T follicular helper cell (primary cell): ENCODE measurements at places on chromosomes 5 and 9.

GRCh38 chr9:97923529-97924108 is 1.3 kb upstream of the TRMO start:
- DNase-seq = peak; percentile 60

- no peak for DNase-seq
Measured at GRCh38 chr5:159174511-159175168, 34.7 kb downstream of the RNF145 start.

DNA sequence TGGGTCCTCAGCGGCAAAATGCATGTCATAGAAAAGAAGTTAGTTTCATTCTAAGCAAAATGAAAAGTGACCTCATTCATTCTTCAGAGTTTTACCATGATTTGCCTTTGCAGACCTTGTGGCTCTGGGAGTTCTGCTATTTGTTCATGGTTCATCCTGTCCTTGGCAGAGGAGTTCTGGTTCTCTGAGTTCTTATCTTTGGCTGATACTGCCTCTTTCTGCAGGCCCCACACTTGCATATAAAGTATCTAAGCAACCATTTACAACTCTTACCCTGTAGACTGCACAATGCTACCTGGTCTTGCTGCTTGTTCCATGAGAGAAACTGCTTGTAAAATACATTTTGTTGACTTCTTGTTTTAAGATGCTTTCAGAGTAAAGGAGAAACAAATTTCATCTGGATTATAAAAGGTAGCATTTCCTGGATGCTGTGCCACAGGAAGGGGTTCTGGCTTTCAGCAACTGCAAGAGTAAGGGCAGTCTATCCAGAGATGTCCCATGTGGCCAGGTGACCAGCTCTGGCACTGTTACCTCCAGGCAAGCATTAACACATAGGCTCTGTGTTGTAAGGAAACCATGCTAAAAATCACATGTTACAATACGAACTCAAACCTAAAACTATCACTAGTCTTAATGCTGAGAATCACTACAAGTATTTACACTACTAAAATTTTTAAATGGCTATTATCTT is 513.2 kb downstream of the SPOCK1 start:
- no peak for DNase-seq

DNA sequence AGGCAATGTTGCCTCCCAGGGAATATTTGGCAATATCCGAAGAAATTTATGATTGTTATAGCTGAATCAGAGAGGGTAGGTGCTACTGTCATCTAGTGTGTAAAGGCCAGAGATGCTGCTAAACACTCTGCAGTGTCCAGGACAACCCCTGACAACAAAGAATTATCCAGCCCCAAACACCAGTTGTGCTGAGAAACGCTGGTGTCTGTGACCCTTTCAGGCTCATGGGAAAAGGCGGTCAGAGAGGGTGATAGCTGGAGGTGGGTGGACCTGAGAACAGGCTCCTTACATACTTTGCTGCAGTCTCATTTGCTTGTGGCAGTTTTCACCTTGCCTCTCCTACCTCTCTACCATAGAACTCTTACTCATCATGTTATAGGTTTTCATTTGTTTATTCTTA is 295.3 kb upstream of the DMRT1 start:
- DNase-seq = no peak

DNA sequence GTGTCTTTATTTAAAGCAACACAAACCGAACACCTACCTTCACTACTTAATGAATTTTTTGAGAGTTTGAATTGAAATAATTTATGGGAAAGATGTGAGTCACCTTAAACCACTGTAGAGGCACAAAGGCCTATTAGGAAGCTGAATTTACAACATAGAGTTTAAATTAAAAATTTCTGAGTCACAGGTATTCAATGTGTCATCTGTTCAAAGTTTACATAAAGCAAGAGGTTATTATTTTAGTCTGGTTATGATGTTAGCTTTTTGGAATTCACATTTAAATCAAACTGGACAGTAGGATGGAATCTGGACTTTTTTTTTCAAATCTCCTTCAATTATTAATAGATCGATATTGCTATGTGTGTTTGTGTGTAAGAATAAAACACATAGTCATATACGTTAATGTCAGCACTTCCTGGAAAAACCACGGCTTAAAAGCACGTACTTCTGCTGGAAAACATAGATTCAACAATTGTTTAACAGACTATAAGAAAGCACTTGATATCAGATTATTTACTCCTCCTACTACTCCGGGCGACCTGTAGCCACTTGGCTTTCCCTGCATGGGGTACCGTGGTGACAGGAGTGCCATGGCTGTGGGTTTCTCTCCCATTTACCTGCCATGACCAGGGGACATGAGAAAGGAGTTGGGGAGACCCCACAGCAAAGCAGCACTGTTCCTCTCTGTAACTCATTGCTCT is 638.6 kb downstream of the SEMA5A start:
- no peak for DNase-seq

GRCh38 chr5:78755822-78756429 is 107.4 kb upstream of the LHFPL2 start:
- DNase-seq = no peak

GRCh38 chr5:93360436-93361088 is 220.5 kb downstream of the NR2F1-AS1 start:
- DNase-seq = no peak

DNA sequence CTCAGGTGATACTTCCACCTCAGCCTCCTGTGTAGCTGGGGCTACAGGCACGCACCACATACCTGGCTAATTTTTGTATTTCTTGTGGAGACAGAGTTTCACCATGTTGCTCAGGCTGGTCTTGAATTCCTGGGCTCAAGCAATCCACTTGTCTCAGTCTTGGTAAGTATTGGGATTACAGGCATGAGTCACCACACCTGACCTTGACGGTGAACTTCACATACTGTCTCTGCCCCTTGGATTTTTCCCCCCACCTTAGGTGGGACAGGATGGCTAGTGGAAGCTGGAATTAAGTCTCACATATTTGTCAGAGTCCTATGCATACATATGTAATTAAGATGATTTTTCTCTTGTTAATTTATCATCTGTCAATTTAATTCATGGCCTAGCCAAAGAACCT is 20.9 kb upstream of the RFK start:
- no peak for DNase-seq

DNA sequence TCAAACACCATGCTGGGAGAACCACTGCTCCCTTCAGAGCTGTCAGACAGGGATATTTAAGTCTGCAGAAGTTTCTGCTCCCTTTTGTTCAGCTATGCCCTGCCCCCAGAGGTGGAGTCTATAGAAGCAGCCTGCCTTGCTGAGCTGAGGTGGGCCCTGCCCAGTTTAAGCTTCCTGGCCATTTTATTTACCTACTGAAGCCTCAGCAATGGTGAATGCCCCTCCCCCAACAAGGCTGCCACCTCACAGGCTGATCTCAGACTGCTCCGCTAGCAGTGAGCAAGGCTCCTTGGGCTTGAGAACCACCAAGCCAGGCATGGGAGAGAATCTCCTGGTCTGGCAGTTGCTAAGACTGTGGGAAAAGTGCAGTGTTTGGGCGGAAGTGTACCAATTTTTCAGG is 205.5 kb upstream of the PTGER4 start:
- no peak for DNase-seq

- DNase-seq = no peak
Measured at GRCh38 chr9:69888856-69889585, 68.4 kb downstream of the CFAP95 start.

GRCh38 chr5:35908814-35909213 is 29.6 kb downstream of the CAPSL start:
- no peak for DNase-seq

GRCh38 chr5:149684371-149684770 is 45.7 kb upstream of the PPARGC1B start:
- no peak for DNase-seq

- no peak for DNase-seq
Measured at GRCh38 chr9:22528485-22528884, 81.9 kb downstream of the DMRTA1 start.

GRCh38 chr9:135791431-135792267 is 89.7 kb downstream of the KCNT1 start:
- no peak for DNase-seq

GRCh38 chr5:142015781-142016533 is 3.1 kb upstream of the GNPDA1 start:
- DNase-seq = peak; percentile 23
